ENCODE measurements at places on chromosomes 7 and 10. TPM values are rescaled to one million over a fixed set of nuclear protein-coding genes. Genes with fewer than 3 reads are reported as not detected.
A peak's percentile ranks its signal among the peaks of the same experiment; 100 is the strongest.

- no peak for DNase-seq
Observed at GRCh38 chr7:29442146-29442545, 121.5 kb upstream of the PRR15 start.

- DNase-seq: no peak
Observed at GRCh38 chr7:112699725-112700513, 90.3 kb downstream of the TMEM168 start.

GRCh38 chr7:149727053-149727898, 46.1 kb downstream of the ZNF467 start:
- DNase-seq: peak; percentile 32

Gene ADGRA1
- 0.20 TPM for polyA plus RNA-seq

Gene RNF32
- polyA plus RNA-seq: 0.20 TPM

Gene CFAP46
- polyA plus RNA-seq: not detected

Data from aorta (tissue), 5 donors.